Naive thymus-derived CD8-positive, alpha-beta T cell (primary cell): ENCODE measurements at places on chromosomes 6 and 20.

- DNase-seq: no peak
- peaks cover 9% of the 10 kb centered on the region for H3K36me3 ChIP-seq
- H3K27me3 ChIP-seq: no peaks in the 10 kb centered on the region
- H3K4me3 ChIP-seq: no peak overlapping the region
- H3K27ac ChIP-seq: peak overlapping the region; percentile 90
Measured at GRCh38 chr6:139114746-139115145, 20.1 kb upstream of the HECA start.

DNA sequence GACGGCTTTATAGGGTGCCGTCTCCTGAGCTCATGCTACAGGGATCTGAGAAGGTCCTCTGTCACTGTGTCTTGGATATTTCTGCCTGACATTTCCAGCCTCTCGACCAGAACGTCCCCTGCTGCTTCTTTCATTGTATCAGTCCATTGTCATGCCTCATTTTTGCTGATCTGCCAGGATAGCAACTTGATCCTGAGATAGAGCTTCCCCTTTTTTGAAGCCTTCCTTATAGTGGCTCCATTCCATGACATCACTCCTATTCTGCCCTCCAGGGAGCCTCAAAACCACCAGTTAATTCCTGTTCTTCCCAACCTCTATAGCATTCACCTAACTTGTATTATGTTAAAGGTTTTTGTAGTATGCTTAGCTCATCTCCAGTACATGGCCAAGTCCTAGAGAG, 431.8 kb upstream of the NOX3 start:
- H3K27me3 ChIP-seq: no peaks in the 10 kb centered on the region
- no peak overlapping the region for H3K4me3 ChIP-seq
- no peaks in the 10 kb centered on the region for H3K36me3 ChIP-seq

DNA sequence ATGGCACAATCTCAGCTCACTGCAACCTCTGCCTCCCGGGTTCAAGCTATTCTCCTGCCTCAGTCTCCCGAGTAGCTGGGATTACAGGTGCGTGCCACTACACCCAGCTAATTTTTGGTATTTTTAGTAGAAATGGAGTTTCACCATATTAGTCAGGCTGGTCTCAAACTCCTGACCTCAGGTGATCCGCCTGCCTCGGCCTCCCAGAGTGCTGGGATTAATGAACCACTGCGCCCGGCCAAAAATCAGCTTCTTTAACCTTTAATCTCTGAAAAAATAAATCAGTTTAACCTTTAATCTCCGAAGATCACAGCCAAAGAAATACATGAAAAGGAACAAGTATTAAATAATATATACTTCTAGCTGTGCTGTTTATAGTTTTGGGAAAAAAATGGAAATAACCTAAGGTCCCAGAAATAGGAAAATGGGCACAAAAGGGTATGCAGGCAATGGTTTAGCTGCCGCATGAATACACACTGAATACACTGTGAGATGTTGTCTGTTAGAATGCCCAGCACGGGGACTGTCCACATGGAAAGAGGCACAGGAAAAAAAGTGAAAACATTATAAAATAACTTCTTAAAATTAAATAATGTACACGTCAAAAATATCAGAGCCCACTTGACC, 1.6 kb downstream of the NQO2 start:
- H3K27ac ChIP-seq: peak overlapping the region; percentile 65
- peaks cover 18% of the 10 kb centered on the region for H3K36me3 ChIP-seq
- no peaks in the 10 kb centered on the region for H3K27me3 ChIP-seq
- DNase-seq: no peak
- peaks cover 13% of the 10 kb centered on the region for H3K4me1 ChIP-seq

- peaks cover 2% of the 10 kb centered on the region for H3K27me3 ChIP-seq
- H3K4me3 ChIP-seq: no peak overlapping the region
- H3K4me1 ChIP-seq: peaks cover 40% of the 10 kb centered on the region
- DNase-seq: no peak
- H3K27ac ChIP-seq: peak overlapping the region; percentile 87
Measured at GRCh38 chr20:41169791-41170351, 32.5 kb downstream of the PLCG1 start.
